ENCODE measurements at places on chromosomes 7 and 10. TPM values are rescaled to one million over a fixed set of nuclear protein-coding genes. Genes with fewer than 3 reads are reported as not detected.
A peak's percentile ranks its signal among the peaks of the same experiment; 100 is the strongest.

DNA sequence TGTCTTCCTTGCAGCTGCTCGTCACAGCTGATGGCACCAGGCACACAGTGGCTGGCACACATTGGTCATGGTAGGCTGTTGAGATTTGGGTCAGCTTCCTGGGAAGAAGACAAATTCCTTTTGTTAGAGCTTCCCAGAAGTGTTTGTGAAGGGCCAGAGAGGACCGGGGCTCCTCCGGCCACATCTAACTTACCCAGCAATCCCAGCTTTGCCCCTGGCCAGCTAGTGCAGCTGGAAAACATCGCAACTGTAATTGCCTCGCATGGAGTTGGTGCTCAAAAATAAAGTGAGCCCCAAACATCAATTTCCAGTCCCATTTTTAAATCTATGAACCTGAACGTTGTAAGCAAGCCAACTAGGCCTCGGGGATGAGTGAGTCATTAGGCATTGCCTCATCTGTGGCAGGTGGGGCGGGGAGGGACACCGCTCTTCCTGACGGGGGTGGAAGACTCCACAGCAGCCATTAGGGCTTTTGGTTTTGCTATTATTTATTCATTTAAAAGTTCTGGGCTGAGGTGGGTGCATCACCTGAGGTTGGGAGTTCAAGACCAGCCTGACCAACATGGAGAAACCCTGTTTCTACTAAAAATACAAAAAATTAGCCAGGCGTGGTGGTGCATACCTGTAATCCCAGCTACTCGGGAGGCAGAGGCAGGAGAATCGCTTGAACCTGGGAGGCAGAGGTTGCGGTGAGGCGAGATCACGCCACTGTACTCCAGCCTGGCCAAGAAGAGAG, 12.4 kb downstream of the CPA5 start:
- DNase-seq = no peak

GRCh38 chr7:86768394-86768793, 124.7 kb downstream of the GRM3 start:
- DNase-seq = no peak

- DNase-seq = no peak
These were observed 83.3 kb upstream of the CREB5 start for GRCh38 chr7:28328822-28329660.

DNA sequence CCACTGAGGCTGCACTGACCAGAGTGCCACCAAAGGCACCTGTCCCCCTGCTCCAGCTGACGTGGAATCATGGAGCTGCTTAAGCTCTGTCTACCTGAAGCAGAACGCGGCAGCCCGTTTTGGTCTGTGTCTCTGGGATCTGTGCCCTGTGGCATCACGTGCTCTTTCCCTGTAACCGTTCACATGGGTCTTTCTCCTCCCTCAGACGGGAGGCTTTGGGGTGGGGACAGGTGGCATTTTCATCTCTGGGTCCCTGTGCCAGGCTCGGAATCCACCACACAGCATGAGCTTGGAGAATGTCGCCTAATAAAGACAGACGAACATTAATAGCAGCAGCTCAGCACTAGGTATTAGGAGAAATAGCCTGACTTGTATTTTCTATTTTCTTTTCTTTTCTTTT, 1.6 kb upstream of the ADAP1 start:
- peak; percentile 7 for DNase-seq

DNA sequence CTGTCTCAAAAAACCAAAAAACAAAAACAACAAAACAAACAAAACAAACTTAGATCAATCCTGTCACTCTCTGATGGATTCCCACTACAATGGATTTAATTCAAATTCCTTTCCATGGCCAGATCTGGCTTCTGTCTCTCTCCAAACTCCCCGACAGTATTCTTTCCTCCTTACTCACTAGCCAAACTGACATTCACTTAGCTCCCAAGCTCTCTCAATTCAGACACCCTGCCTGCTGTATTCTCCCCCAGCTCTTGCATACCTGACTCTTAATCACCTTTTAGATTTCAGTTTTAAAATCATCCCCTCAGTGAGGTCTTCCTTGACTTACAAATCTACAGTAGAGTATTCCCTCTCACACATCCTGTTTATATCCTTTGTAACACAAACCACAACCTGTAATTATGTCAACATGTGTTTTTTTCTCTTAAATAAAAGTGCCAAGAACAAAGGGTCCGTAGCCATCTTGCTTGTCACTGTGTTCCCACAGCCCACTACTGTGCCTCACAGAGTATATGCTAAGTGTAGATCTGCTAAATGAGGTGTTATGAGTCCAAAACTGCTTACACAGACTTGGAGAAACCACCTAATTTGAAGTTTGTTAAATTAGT, 14.4 kb downstream of the HERPUD2 start:
- DNase-seq = no peak

- no peak for DNase-seq
These were observed 134.4 kb upstream of the SAMD8 start for GRCh38 chr10:74977072-74977471.

GRCh38 chr7:157397731-157398691, 61.2 kb downstream of the DNAJB6 start:
- peak; percentile 62 for DNase-seq

- no peak for DNase-seq
These were observed 81.3 kb upstream of the SFMBT2 start for GRCh38 chr10:7491949-7492659.

GRCh38 chr7:106415433-106415832, 130.7 kb upstream of the NAMPT start:
- no peak for DNase-seq

GRCh38 chr7:105800442-105800841, 76.0 kb downstream of the ATXN7L1 start:
- no peak for DNase-seq

GRCh38 chr7:101666293-101666692, 37.2 kb upstream of the MYL10 start:
- DNase-seq = no peak

- DNase-seq = no peak
These were observed 174.6 kb upstream of the KLF6 start for GRCh38 chr10:3959370-3960325.

GRCh38 chr10:73798927-73799560, 12.4 kb downstream of the NDST2 start:
- DNase-seq = no peak

DNA sequence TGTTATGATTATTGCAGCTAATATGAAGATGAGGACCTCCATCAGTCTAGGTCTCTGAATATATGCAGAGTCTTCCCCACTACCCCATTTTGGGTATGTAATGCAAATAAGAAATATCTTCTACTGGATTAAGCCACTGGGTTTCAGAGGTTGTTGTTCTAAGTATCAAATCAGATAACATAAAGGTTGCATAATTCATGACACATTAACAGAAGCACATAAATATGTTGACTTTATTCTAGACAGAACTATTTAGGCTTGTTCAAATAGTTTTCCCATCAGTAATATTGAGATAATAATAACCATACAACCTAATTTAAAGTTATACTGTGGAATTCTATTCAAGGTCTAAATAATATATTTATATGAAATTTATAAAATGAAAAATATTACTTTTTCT, 157.1 kb downstream of the ETV1 start:
- no peak for DNase-seq

- no peak for DNase-seq
These were observed 13.6 kb downstream of the CAMK2B start for GRCh38 chr7:44311561-44312495.

- DNase-seq = no peak
These were observed 13.6 kb downstream of the CSTF2T start for GRCh38 chr10:51685768-51686167.

GRCh38 chr7:26369593-26369992, 77.9 kb downstream of the SNX10 start:
- no peak for DNase-seq

GRCh38 chr7:46450886-46451285, 529.8 kb upstream of the IGFBP3 start:
- no peak for DNase-seq

DNA sequence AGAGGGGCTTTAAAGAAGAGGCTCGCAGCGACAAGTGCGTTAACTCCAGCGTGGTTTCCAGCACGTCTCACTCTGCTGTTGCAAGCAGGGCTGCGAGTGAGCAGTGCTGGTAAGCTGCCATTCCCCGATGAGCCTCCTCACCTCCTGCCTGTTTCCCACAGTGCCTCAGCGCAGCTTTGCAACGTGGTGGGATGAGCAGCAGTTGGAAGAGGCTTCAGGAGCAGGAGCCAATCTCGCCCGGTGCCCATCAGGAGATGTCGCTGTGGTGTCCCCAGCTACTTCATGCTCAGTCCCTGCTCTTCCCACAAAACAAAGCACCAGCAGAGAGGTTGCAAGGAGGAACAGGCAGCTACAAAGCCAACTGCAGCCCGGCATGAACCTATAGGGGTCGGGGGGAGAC, 2.4 kb upstream of the ADARB2 start:
- DNase-seq = no peak

- no peak for DNase-seq
These were observed 14.2 kb downstream of the TFR2 start for GRCh38 chr7:100627238-100627549.

OR2A5 gene
- not detected for total RNA-seq

GPR85 gene
- 0.09 TPM for total RNA-seq

CALCR gene
- total RNA-seq = 1.2 TPM

EGFR gene
- total RNA-seq = 5.9 TPM

PLPP4 gene
- total RNA-seq = not detected

TSPAN33 gene
- total RNA-seq = 39.8 TPM

ACSL5 gene
- total RNA-seq = 0.22 TPM

ITGA8 gene
- total RNA-seq = not detected

LRIT1 gene
- total RNA-seq = not detected

PLXNA4 gene
- 0.46 TPM for total RNA-seq

JAKMIP3 gene
- 1.7 TPM for total RNA-seq

All from WTC11 (cell line).